Lower lobe of right lung (tissue), 2 donors: ENCODE measurements at places on chromosomes 7 and 10. TPM values are rescaled to one million over a fixed set of nuclear protein-coding genes. Genes with fewer than 3 reads are reported as not detected.
A peak's percentile ranks its signal among the peaks of the same experiment; 100 is the strongest.

GRCh38 chr7:26356929-26357798 lies 65.5 kb downstream of the SNX10 start:
- DNase-seq: no peak

GRCh38 chr7:77894574-77895091 lies 96.1 kb downstream of the PHTF2 start:
- no peak for DNase-seq

GRCh38 chr7:116810267-116811116 lies 51.9 kb upstream of the CAPZA2 start:
- no peak for DNase-seq

- DNase-seq: no peak
Observed at GRCh38 chr7:24216576-24217125, 67.3 kb upstream of the NPY start.

GRCh38 chr7:25750744-25751508 lies 401.1 kb upstream of the NFE2L3 start:
- no peak for DNase-seq

Gene ENTPD1
- total RNA-seq: 34.5 TPM

DNA sequence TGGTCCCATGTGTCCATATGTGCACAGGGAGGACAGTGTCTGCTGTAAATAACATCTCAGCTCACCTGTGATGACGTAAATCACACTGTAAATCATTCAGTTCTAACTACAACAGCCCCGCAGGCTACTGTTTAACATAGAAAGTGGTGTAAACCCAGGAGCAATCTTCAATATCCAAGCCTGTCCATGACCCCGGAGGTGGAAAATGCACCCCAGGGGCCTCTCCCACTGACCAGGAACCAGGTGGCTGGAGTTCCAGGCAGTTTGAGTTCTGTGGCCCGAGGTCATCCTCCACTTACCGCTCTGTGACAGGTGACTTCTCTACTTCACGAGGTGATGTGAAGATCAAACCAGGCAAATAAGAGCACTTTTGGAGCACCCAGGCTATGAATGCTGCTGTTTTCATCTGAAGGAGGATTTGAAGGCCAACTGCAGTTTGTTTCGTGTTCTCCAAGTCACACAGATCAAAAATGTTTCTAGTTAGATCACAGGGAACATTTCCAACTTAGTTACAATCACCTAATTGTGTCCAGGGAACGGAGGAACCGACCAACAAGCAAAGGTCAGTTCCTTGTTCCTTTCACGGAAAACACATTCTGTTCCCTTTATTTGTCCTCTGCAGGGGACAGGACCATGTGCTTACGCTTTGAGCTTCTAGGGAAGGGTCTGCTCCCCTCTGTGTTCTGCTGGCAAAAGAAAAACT lies 131.8 kb downstream of the WDR37 start:
- DNase-seq: no peak

Gene CCDC172
- not detected for total RNA-seq

- peak; percentile 89 for DNase-seq
Observed at GRCh38 chr10:104337985-104338735, at the start of gene ITPRIP. ITPRIP (minus strand) TSS chr10:104338465; CDS start chr10:104316051, 22,414 bp downstream.

Gene ACSM6
- total RNA-seq: not detected

DNA sequence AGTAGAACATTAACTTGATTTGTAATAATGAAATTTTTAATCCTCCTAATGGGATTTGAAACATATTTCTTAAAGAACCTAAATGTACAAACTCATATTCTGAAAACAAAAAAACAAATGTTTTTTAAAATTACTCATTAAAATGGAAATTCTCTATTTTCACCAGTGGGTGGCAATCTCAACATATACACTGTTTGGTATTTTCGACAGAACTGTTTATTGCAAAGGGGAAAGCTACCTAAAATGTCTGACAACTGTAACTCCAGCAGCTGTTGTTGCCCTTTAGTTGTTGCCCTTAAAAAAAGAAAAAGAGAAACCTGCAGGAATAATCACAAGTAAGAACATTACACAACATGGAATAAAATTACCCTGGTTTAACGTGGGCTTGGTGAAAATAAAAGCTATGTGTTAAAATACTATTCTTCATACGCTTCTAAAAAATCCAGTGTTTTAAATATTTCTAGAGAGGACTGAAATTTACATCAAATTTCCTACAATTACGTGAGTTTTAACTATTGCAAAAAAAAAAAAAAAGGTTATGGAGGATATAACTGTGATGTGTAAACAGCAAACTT lies 54.5 kb downstream of the COL1A2 start:
- DNase-seq: no peak

DNA sequence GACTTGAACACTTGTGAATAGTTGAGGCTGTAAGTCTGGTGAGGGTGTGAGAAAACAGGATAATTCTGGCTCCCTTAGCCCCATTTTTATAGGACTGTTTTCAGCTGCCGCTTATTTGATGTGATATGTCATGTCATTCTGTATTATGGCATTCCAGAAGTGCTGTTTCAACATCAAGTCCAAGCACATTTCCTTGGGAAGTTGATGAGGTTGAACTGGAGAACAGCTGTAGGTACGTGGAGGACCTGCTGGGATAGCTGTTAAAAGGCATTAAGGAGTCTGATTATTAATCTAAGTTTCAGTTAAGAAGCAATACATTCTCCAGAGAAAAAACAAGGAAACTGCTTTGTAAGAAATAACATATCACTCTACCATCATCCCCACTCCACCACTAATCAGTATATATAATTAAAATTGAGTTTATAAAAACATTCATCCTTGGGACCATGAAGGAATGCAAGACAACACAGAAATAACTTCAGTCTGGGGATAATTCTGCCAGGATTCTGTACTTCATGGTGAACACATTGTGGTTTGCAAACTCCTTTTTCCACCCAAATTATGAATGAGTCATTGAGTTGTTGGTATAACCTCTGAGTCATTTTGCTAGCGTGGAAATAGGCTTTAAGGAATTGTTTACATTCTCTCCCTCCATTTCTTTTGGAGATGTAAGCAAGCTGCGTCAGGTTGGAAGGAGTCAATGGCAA lies 39.9 kb upstream of the TMEM229A start:
- DNase-seq: no peak

Gene ASZ1
- not detected for total RNA-seq

GRCh38 chr7:107773027-107773426 lies 29.1 kb downstream of the CBLL1 start:
- DNase-seq: no peak

DNA sequence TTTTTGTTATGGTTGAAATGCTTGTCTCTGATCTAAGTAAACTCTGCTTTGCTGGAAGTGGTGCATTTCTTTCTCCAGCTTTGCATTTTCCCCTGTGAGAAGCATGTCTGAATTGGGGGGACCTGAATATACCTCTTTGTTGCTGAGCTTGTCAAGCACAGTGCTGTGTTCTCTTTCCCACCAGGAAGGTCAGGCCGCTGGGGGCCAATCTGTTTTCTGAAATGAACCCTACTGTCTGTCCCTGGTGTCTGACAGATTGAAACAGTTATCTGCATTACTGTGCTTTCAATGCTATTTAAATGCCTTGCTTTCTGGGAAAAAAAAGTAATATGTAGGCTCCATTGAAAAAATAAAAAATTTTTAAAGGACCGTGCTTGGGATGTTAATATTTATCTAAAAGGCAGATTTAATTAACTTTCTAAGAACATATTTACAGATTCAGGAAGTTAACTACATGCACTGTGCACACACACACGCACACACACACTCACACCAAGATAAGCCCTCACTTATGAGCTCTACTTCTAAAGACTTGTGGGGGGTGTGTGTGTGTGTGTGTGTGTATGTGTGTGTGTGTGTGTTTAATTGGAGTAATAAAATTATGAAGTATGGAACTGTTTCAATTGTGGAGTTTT lies 127.0 kb upstream of the FZD1 start:
- no peak for DNase-seq

Gene NME8
- total RNA-seq: not detected

GRCh38 chr10:44801383-44802327 lies 109.5 kb upstream of the TMEM72 start:
- DNase-seq: peak; percentile 90

Gene ANXA8L1
- total RNA-seq: 15.7 TPM

Gene UPK3BL2
- total RNA-seq: 26.9 TPM

Gene KCND2
- total RNA-seq: 0.38 TPM

DNA sequence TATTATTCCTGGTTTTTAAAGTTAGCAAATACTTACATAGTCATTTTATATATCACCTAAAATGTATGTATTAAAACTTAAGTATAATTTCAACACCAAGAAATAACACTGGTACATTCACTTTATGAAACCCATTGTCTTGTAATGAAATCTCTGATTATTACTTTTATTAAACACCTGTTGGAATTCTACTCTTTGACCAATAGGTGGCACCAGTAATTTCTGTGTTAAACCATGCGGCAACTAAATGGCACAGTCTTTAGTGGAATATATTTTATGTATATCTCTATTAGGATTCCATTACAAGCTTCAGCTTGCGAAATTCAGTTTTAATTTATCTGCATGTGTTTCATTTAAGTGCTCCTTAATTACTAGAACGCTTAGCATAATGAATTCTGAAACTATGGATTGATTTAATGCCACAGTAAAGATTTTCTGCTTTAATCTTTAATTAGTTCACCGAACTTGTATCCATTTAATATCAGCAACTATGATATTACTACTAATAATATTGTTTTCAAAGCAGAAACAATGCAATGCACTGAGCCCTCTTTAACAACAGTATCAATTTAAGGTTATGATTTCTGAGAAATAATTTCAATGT lies 181.3 kb downstream of the MAGI2 start:
- no peak for DNase-seq

- DNase-seq: no peak
Observed at GRCh38 chr10:24603333-24603732, 120.4 kb downstream of the ARHGAP21 start.

- DNase-seq: no peak
Observed at GRCh38 chr10:17059197-17059688, 70.4 kb downstream of the CUBN start.

Gene SPDYE2
- not detected for total RNA-seq

- DNase-seq: peak; percentile 12
Observed at GRCh38 chr10:5603091-5603847, 63.1 kb downstream of the ASB13 start.

DNA sequence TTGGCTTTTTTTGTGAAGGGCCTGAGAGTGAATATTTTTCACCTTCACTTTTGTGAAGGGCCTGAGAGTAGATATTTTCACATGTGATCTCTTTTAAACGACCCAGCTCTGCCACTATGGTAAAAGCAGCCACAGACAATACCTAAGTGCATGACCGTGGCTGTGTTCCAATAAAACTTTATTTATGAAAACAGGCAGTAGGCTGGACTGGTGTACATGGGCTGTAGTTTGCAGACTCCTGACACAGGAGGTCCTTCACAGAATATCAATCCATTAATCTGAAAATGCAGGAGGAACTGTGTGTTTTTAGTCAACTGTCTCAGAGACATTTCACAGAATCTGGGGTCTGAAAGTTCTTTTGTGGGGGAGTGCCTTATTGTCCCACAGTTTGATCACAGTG lies 186.9 kb downstream of the PRKCQ start:
- no peak for DNase-seq

DNA sequence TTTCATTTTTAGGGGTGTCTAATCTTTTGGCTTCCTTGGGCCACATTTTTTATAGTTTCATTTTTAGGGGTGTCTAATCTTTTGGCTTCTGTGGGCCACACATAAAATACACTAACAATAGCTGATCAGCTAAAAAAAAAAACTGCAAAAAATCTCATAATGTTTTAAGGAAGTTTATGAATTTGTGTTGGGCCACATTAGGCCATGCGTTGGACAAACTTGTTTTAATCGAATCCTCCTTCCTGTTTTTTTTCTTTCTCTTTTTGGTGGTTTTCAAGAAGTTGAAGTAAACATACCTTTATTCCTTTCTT lies 37.4 kb downstream of the ZNRF2 start:
- DNase-seq: no peak

Gene CPA2
- not detected for total RNA-seq

DNA sequence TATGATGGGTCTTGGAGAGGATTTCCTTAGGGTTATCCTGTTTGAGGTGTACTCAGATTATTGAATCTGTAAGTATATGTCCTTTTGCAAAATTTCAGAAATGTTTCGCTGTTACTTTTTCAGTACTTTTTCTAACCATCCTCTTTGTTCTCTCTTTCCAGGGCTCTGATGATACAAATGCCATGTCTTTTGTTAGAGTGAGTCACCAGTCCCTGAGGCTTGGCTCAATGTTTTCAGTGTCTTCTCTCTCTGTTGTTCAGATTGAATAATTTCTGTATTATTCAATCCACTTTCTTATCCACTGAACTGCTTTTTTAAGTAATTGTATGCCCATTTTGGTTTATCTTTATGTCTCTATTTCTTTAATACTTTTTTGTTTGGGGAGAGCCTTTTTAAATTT lies 449.4 kb downstream of the TNS3 start:
- no peak for DNase-seq

DNA sequence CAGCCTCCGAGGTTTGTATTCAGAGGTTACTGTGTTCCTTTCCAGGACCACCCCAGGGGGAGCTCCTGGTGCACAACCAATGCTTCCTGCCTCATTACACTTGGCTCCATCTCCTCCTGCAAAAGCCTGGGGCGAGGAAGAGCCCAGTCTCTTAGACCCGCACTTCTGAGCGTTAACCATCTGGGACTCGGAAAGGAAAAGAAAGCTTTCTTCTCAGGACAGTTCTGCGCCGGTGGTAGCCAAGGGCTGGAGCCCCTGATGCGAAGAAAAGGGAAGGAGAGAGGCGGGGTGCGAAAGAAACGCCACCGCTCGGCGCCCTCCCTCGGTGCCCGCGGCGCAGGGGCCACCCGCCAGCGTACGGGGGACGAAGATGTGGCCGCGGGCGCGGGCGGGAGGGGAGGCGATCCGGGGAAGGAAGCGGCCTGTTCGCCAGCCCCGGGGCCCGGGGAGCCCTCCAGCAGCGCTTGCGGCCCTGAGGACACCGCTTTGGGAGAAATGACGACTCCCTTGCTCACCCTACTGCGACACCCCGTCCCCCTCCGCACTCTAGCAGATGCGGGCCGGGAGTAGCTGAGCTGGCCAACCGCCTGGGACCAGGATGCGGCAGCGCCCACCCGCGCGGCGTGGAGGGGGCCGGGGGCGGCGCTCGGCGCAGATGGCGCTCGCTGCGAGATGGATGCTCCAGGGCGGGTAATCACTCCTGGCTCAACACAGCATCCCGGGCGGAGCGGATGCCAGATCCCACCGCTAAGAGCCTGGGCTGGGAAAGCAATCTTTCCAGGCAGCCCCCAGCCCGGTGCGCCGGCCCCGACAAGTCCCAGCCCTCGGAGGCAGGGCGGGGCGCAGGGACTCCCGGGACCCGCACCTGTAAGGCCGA lies 1.3 kb downstream of the NRCAM start:
- DNase-seq: peak; percentile 42

DNA sequence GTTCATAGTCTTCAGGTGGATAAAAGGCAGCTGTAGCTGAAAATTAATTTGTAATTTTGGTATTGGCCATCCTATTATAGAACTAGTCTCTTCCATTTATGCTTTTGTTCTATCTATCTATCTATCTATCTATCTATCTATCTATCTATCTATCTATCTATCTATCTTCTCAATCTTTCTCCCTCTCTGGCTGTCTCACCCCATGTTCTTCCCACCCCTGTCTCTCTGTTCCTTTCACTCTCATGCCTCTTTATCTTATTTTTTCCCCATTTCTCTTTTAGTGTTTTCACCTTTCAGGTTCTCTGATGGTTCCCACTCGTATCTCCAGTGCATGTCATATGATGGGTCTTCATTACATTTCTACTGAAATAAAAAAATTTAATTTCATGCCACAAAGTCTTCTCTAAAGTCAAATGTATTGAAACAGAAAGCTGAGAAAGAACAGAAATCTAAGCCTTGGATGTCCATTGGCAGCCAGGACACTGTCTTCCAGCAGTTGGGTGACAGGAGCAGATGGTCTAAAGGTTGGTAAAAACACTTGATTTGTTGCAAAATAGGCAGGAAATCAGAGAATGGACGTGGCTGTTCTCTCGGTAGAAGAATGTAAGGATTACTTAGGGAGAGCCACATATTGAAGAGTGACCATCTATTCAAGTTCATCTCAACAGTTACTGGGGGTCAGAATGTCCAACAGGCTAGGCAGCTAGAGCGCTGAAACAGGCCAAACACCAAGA lies 127.0 kb downstream of the RELN start:
- DNase-seq: no peak
